ENCODE measurements at places on chromosomes 6 and 20.
A peak's percentile ranks its signal among the peaks of the same experiment; 100 is the strongest.

DNA sequence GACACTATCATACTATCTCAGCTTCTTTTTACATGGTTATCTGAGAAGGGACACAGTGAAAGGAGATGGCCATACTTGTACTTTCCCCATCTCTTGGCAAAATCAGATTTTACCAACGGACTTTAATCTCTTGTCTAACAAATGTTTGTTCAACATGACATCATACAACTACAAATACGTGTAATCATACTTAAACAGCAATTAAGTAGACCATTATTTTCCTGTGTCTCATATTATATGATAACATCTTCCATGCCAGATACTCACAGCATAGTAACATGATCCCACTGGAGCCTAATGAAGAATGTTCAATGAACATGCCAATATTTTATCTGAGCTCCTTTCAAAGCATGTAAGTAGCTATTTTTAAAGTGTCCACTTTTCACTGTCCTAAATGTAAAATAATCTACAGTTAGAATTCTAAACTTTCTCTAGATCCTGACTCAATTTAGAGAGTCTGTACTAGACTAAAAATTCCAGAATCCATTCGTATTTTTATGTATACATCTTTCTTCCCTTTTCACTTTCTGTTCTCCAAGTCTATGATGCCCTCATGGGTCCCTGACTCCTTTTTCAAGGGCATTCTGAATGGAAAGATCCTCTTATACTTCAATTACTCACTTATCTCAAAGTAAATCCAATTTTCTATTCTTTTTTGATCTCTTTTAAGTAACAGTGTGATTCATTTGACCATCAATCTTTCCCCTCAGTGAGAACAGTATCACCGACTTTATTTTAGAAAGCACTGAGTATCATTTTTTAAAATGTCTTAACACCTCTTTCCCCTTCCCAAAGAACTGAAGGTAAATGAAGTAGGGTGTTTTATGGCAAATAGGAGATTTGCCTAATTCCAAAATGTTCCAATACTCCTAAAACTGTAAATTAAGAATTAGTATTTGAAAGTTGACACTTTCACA lies 133.5 kb downstream of the CDK19 start:
- no peaks in the 10 kb centered on the region for H3K27me3 ChIP-seq
- peak overlapping the region; percentile 68 for H3K27ac ChIP-seq
- no peak overlapping the region for H3K4me3 ChIP-seq
- H3K36me3 ChIP-seq = no peaks in the 10 kb centered on the region

- H3K4me1 ChIP-seq = no peaks in the 10 kb centered on the region
- DNase-seq = no peak
- H3K27me3 ChIP-seq = no peaks in the 10 kb centered on the region
- no peak overlapping the region for H3K27ac ChIP-seq
- no peak overlapping the region for H3K4me3 ChIP-seq
Measured at GRCh38 chr6:145067430-145067829, 667.9 kb downstream of the EPM2A start.

DNA sequence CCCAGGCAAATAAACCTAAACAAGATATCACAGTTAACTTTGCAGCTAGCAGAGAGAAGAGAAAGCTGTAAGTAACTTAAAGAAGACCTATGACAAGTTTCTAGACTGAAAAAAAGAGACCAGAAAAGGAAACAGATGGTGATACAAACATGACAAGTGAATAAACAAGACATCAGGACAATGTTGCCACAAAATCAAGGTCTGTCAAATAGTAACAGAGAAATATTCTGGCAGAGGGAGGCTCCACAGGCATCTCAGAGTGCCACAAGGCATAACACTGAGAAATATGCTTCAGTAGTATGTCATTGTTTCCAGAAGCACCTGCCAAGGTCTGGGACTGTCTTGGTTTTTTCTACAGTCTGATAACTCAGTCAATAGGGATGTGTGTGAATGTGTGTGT lies 332.2 kb downstream of the KHDRBS2 start:
- no peaks in the 10 kb centered on the region for H3K4me1 ChIP-seq
- no peaks in the 10 kb centered on the region for H3K36me3 ChIP-seq
- H3K27me3 ChIP-seq = no peaks in the 10 kb centered on the region
- H3K4me3 ChIP-seq = no peak overlapping the region

- DNase-seq = no peak
- no peak overlapping the region for H3K27ac ChIP-seq
- H3K4me3 ChIP-seq = no peak overlapping the region
Measured at GRCh38 chr20:48622421-48622820, 205.4 kb downstream of the PREX1 start.

GRCh38 chr20:3165473-3166337 lies 6.0 kb upstream of the FASTKD5 start:
- no peaks in the 10 kb centered on the region for H3K27me3 ChIP-seq
- peak overlapping the region; percentile 32 for H3K4me3 ChIP-seq
- H3K27ac ChIP-seq = no peak overlapping the region

- H3K36me3 ChIP-seq = no peaks in the 10 kb centered on the region
- H3K4me3 ChIP-seq = no peak overlapping the region
- no peaks in the 10 kb centered on the region for H3K27me3 ChIP-seq
- no peaks in the 10 kb centered on the region for H3K4me1 ChIP-seq
Measured at GRCh38 chr6:170028629-170029345, 262.1 kb downstream of the DLL1 start.

DNA sequence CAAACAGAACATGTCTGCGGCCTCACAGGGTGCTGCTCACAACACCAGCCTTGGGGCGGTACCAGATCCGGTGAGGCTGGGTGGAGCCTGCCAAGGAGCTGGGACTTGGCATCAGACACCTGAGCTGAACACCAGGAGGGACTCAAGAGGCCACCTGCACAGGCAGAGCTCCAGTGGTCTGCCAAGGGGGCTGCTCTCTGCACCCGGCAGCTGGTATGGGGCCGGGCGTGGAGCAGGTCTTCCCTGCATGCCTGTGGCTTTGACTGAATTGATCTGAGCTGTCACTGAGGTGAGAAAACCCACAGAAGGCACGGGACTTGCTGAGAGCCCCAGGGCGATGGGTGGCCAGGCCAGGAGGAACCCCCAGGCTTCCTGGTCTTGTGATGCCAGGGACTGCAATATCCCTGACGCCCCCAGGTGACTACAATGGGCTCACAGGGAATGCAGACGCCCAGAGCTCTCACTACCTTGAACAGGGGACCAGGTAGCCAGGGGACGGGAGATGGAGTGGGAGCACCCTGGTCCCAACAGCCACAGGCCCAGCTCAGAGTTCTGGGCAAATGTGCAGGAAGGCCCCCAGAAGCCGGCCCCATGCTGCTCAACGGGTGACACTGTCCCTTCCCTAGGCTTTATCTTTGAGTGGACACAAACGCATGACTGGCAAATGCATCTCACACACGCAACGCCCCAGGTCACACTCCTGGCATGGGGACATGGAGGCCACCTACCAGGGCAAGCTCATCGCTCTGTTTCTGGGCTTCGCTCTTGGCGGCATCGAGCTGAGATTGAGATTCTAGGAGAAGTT lies 48.2 kb downstream of the DSTN start:
- H3K27ac ChIP-seq = no peak overlapping the region
- H3K4me1 ChIP-seq = no peaks in the 10 kb centered on the region

GRCh38 chr20:44153636-44154043 lies 33.3 kb downstream of the JPH2 start:
- H3K4me3 ChIP-seq = no peak overlapping the region
- peak overlapping the region; percentile 50 for H3K27ac ChIP-seq
- H3K4me1 ChIP-seq = no peaks in the 10 kb centered on the region
- DNase-seq = no peak
- no peaks in the 10 kb centered on the region for H3K27me3 ChIP-seq

GRCh38 chr6:38241200-38241871 lies 398.4 kb downstream of the BTBD9 start:
- no peak overlapping the region for H3K27ac ChIP-seq
- H3K27me3 ChIP-seq = no peaks in the 10 kb centered on the region
- no peak overlapping the region for H3K4me3 ChIP-seq

DNA sequence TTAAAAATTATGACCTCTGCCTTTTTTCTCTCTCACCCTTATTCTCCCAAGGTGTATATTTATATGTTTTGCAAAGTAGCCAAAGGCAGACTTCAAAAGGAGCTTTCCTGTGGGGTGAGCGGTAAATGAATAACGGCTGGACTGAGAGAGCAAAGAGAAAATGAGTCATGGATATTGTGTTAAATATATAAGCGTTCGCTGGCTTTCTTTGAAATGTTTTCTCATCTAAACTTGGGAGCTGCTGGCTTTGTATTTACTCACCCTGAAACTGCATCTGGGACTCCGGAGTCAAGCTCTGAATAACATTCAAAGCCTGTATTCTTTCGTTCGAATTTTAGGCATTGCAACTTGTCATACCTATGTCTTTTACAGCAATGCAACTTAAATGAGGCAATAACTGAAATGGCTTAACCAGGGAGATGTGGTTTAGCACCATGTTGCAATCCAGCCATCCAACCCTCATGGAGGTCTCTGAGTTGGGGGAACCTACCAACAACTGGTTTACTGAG lies 32.0 kb downstream of the ATXN1 start:
- H3K4me3 ChIP-seq = no peak overlapping the region
- no peak overlapping the region for H3K27ac ChIP-seq
- DNase-seq = no peak
- no peaks in the 10 kb centered on the region for H3K27me3 ChIP-seq

DNA sequence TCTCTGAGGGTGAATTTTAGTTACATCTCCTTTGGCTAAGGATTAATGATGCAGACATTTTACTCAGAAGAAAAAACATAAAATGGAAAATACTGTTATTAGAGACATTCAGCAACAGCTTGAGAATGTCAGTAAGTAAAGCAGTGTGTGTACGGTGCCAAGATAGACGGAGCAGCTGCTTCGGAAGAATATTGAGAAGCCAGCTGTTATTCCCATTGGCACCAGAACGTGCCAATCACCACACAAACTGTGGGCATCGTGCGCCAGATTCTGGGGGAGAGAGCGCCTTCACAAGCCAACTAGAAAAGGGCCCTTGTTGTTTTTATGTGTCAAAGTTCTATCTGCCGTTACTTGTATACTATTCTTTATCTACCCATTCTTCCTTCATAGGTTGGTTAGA lies 163.4 kb downstream of the MTFR2 start:
- no peaks in the 10 kb centered on the region for H3K4me1 ChIP-seq
- H3K36me3 ChIP-seq = no peaks in the 10 kb centered on the region
- no peak overlapping the region for H3K4me3 ChIP-seq

DNA sequence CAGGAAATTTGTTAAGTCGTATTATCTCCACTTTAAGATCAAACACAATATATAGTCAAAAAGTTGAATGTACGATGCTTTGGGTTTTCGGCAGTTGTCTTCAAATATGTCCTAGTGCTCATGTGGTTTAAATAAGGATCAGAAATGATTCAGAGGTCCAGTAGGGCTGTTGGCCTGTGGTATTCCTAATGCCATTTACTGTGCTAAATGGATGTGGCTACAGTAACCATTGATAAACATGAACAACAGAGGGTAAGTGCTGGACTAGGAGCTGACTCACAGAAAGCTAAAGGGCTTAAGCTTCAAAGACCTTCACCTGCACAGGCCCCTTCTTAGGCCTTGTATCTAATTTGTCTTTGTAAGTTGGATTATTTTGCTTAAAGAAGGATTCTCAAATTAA lies 80.5 kb upstream of the TPD52L1 start:
- no peak overlapping the region for H3K27ac ChIP-seq
- H3K4me3 ChIP-seq = no peak overlapping the region
- no peaks in the 10 kb centered on the region for H3K27me3 ChIP-seq

DNA sequence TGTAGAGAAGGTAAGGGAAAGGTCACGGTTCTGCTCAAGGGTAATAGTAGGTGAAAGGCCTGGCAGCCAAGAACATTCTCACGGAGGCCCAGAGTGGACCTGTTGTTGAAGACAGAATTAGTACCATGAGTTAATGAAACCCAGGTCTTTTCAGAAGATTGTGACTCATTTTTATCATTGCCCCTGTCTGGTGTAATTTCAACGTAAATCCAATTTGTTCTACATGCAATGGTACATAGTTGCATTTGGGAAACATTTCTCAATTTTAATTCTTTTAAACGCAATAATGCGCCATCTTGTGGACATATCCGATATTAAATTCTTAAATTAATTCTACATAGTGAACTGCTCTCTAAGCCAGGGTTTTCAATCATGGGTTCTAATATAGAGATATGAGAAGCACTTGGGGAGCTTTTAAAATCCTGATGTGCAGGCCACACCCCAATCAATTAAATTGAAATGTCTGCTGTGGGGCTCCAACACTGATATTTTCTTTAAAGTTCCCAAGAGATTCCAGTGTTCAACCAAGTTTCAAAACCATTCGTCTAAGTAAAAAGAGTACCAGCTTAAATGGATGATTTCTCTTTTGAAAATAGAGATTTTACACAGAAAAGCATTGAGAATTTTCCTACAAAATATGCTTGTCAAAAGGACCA lies 257.4 kb downstream of the PLCB1 start:
- DNase-seq = no peak
- H3K27me3 ChIP-seq = no peaks in the 10 kb centered on the region
- H3K27ac ChIP-seq = peak overlapping the region; percentile 55
- no peak overlapping the region for H3K4me3 ChIP-seq

GRCh38 chr6:75608956-75609533 lies 7.4 kb downstream of the SENP6 start:
- H3K36me3 ChIP-seq = no peaks in the 10 kb centered on the region
- H3K4me1 ChIP-seq = no peaks in the 10 kb centered on the region
- H3K4me3 ChIP-seq = no peak overlapping the region
- H3K27ac ChIP-seq = no peak overlapping the region
- no peak for DNase-seq

GRCh38 chr20:46108435-46108841 lies 9.7 kb upstream of the CD40 start:
- no peak overlapping the region for H3K27ac ChIP-seq
- no peaks in the 10 kb centered on the region for H3K4me1 ChIP-seq

DNA sequence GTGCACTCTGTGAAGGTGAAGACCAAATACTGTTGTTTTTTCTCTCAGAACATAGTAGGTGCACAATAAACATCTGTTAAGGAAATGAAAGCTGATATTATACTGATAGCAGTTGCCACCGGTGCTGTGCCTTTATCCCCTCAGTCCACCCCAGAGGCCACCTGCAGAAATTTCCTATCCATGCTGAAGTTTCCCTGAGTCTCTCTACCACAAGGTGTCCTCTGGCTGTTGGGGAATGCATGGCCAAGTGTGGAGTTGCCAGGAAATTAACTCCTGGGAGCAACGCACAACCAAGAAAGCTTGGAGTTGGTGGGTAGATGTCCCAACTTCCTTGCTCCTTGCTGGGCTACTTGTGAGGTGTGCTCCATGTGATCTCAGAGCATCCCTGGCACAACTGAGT lies 114.2 kb downstream of the LAMP5 start:
- no peak for DNase-seq
- H3K36me3 ChIP-seq = no peaks in the 10 kb centered on the region
- no peak overlapping the region for H3K4me3 ChIP-seq
- H3K4me1 ChIP-seq = no peaks in the 10 kb centered on the region
- no peaks in the 10 kb centered on the region for H3K27me3 ChIP-seq

GRCh38 chr6:106134087-106134770 lies 48.1 kb downstream of the PRDM1 start:
- H3K27ac ChIP-seq = no peak overlapping the region
- no peaks in the 10 kb centered on the region for H3K27me3 ChIP-seq
- H3K4me3 ChIP-seq = no peak overlapping the region
- H3K4me1 ChIP-seq = no peaks in the 10 kb centered on the region
- H3K36me3 ChIP-seq = no peaks in the 10 kb centered on the region
